ENCODE measurements at places on chromosomes 7 and 10.

GRCh38 chr7:2775376-2775775 is 68.7 kb downstream of the GNA12 start:
- DNase-seq = no peak

- no peak for DNase-seq
These were observed 162.5 kb downstream of the DNAJB6 start for GRCh38 chr7:157499121-157499834.

GRCh38 chr7:92997152-92997551 is 120.6 kb downstream of the SAMD9 start:
- no peak for DNase-seq

DNA sequence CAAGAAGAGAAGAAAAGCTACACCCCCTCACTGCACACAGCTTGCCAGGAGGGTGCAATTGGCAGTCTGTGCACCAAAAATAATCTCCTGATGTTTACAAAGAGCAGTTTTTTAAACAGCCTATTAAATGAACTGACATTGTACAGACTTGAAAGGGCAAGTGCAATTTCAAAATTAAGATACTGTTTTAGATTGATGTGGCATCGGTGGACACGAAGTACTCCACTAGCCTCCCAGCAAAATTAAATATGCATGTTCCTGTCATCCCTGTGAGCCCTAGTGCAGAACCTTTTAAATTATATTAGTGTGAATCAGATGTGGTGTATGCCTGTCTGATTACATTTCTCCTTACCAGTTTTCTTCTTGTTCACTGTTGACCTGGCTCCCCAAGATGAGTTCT is 87.9 kb downstream of the WIPF3 start:
- no peak for DNase-seq

DNA sequence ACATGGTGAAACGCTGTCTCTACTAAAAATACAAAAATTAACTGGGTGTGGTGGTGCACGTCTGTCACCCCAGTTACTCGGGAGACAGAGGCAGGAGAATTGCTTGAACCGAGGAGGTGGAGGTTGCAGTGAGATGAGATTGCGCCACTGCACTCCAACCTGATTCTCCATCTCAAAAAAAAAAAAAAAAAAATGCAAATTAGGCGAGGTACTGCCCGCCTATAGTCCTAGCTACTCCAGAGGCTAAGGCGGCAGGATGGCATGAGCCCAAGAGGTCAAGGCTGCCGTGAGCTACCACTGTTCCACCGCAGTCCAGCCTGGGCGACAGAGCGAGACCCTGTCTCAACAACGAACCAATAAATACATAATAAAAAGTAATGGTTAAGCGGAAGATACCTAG is 1.1 kb upstream of the EIF4H start:
- DNase-seq = no peak
